ENCODE measurements at places on chromosomes 3 and 15.

GRCh38 chr3:42314411-42314810 lies 48.4 kb upstream of the CCK start:
- DNase-seq = no peak

DNA sequence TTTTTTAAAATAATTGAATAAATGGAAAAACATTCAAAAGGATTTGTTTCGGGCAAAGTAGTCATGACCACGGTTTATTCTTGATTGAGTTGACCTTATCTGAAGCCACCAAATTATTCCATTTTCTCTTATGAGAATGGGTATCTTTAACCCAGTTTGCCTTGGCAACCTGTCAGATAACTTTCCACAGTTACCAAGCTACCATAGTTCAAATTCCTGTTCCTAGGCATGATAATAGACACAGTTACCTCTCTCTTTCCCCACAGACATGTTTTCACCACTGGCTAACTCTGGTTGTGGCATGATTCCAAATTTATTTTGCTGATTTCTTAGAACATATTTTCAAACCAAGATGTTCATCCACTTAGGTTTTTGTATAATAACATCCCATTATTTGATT lies 84.9 kb downstream of the NECTIN3 start:
- no peak for DNase-seq

DNA sequence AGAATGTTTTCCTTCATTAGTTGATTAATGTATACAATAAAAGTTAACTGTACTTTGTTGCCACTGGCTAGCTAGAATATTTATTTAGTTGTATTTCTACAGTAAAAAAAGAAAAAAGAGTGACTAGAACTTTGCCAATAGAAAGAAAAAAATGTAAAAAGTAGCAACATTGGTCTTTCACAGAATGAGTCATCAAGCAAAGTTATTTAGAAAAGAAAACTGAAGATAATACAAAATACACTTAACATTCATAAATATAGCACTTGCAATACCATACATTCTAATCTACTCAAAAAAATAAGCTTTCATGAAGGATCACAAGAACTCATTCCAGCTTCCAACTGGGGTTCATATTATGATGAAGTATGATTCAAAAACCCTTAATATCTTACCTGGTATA lies 83.4 kb downstream of the AQR start:
- no peak for DNase-seq

GRCh38 chr3:37906734-37907282 lies 45.1 kb downstream of the CTDSPL start:
- no peak for DNase-seq

DNA sequence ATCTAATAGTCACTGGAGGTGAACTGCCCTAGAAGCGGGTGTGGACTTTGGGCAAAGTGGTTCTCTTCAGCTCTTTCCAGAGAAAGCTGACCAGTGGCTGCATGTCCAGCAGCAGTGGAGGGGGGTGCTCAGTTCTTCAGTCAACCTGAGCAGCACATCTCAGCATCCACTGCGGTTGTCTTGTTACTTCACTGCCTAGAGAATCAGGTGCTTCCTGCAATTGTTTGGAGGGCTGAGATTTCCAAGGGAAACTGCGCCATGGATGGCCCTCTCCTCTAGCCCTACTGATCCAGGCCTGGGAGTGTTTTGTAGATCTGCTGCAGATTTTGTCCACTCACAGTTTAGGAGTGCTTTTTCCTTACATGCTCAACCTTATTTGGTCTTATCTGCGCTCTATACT lies 65.6 kb upstream of the CFAP161 start:
- DNase-seq = no peak

GRCh38 chr3:45599984-45600650 lies 5.6 kb downstream of the LIMD1 start:
- DNase-seq = no peak

- no peak for DNase-seq
These were observed 254.1 kb upstream of the ZNF717 start for GRCh38 chr3:76039431-76039830.

DNA sequence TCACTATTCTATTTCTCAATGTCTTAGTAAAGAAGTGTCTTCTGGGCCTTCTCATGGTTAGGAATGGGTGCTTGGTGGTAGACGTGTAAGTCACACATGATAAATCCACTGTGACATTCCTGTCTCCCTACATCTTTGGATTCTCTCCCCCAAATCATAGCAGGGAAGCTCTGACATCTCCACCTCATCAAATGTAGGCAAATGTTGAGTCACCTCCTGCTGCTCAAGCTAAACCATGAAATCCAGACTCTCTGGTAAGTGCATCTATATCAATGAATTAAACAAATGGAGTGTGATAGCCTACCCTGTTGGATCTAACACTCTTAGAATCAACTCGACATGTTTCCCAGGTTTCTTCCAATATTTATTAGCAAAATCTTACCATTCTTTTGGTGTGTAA lies 42.8 kb upstream of the RPL35A start:
- no peak for DNase-seq

GRCh38 chr3:5568451-5568850 lies 380.9 kb downstream of the EDEM1 start:
- DNase-seq = no peak

GRCh38 chr3:14431917-14432834 lies 29.8 kb downstream of the SLC6A6 start:
- peak; percentile 89 for DNase-seq

DNA sequence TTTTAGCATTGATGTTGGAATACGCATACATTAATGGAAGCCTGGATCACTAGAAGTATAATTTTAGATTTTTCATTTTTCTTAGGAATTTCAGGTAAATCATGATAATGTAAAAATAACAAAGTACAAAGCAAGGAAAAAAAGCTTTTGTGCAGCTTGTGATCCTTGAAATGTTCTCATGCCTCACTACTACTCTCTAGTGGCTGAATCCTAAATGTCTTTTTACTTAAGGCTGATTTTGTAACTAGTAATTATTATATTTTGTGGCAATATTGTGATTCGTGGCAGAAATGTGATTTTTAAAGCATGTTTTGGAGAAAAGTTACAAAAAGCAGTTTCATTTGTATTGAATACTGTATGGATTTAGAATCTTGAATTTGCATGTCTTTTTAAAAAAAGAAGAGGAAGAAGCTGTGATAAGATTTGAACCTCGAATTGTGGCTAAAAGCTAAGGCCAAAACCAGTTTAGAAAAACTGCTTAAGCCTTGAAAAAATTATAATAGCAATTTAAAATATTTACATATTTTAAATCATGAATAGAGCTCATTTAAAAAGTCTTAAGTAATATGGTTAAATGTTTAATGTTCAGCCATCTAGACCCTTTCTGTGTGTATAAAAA lies 39.0 kb downstream of the U2SURP start:
- no peak for DNase-seq

GRCh38 chr3:196792771-196793170 lies 53.1 kb downstream of the PAK2 start:
- DNase-seq = peak; percentile 36

DNA sequence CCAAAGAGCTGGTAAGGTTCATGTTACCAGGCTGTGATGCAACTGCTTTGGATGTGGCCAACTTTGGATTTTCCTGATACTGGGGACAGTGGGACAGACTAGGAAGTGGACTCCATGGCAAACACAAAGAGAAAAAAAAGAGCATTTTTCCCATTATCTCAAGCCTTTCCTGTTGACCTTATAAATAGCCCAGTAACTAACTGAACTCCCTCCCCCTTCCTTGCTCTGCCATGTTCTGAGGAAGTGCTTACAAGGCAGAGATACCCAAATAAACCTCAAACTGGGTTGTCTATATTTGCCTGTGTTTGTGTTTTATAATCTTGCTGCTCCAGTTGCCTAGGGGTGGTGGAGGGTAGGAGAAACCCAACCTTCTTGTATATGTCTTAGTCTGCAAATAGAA lies 27.3 kb upstream of the SLC9A9 start:
- DNase-seq = no peak

DNA sequence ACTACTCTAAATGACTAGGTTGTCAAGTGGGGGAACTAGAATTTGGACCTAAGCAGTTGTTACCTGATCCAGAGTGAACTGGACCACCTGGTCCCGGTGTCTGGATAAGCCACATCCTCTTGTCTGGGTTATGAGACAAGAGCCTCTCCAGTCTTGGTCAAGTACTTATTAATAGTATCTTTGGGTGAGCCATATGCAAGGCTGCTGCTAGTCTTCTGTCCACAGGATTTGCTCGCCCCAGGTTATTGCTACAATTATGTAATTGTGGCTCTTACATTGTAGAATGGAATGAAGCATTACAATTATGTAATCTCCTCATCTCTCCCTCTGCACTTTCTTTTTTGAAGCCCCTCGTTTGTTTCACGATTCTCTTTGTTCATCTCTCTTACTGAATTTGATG lies 24.0 kb upstream of the AGBL1 start:
- DNase-seq = no peak

GRCh38 chr3:72957297-72957696 lies 39.3 kb upstream of the PPP4R2 start:
- DNase-seq = no peak

- DNase-seq = peak; percentile 26
These were observed 164.0 kb downstream of the IL20RB start for GRCh38 chr3:137121704-137122314.

GRCh38 chr3:33023176-33024136 lies 72.0 kb downstream of the CCR4 start:
- no peak for DNase-seq

- DNase-seq = no peak
These were observed 13.1 kb downstream of the SLC6A6 start for GRCh38 chr3:14415501-14415900.

All from umbilical cord (tissue), 2 donors.